ENCODE measurements at places on chromosomes 7 and 10. TPM values are rescaled to one million over a fixed set of nuclear protein-coding genes. Genes with fewer than 3 reads are reported as not detected.

DNA sequence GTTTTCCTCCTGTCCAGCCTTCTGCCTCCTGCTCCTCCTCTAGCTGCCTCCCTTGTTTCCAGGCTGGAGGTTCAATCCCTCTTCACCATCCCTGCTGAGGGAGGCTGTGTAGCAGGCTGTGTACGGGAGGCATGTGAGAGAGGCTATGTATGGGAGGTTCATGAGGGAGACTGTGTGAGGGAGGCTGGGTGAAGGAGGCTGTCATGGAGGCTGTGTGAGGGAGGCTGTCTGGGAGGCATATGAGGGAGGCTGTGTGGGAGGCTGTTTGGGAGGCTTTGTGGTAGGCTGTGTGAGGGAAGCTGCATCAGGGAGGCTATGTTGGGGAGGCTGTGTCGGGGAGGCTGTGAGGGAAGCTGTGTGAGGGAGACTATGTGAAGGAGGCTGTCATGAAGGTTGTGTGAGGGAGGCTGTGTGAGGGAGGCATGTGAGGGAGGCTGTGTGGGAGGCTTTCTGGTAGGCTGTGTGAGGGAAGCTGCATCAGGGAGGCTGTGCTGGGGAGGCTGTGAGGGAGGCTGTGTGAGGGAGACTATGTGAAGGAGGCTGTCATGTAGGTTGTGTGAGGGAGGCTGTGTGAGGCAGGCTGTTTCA is 123.7 kb upstream of the RNF32 start:
- DNase-seq, result no peak

DNA sequence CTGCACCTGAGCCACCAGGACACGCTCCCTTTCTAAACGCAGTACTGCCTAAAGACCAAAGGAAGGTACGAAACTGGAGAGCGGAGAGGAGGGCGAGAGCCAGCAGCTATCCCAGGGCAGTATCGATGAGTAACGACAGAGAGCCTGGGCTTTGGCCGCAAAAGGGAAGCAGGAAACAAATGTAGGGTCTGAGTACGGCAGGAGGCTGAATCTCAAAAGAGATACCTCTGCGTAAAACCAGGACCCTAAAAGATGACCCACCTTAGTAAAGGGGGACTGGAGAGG is 20.4 kb downstream of the PARP12 start:
- DNase-seq, result no peak

DNA sequence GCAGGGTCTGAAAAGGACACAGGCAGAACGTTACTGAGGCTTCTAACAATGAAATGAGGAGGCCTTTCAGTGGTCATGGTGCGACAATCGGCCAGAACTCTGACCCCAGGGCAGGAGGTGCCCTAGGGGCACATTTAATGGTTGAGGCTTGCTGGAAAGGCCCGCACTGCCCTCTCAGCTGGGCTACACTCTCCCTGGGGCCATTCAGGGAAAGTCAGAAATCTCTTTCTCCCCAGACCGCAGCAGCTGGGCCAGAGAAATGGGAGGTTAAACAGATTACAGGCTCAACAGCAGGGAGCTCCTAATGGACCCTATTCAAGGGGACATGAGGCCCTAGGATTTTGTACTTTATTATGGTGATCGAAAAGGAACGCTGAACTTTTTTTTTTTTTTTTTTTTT is 85.6 kb upstream of the FGFR2 start:
- DNase-seq, result no peak

DPYSL4 gene
- total RNA-seq, result not detected

CASTOR2 gene
- 12.5 TPM for total RNA-seq

RBP3 gene
- total RNA-seq, result not detected

Measured in transverse colon (tissue), 4 donors.